ENCODE measurements at places on chromosomes 5 and 9.

- no peak for DNase-seq
These were observed 78.0 kb downstream of the CFAP77 start for GRCh38 chr9:132487980-132488535.

GRCh38 chr9:93860694-93861658 lies 94.2 kb downstream of the BARX1 start:
- DNase-seq, result no peak

DNA sequence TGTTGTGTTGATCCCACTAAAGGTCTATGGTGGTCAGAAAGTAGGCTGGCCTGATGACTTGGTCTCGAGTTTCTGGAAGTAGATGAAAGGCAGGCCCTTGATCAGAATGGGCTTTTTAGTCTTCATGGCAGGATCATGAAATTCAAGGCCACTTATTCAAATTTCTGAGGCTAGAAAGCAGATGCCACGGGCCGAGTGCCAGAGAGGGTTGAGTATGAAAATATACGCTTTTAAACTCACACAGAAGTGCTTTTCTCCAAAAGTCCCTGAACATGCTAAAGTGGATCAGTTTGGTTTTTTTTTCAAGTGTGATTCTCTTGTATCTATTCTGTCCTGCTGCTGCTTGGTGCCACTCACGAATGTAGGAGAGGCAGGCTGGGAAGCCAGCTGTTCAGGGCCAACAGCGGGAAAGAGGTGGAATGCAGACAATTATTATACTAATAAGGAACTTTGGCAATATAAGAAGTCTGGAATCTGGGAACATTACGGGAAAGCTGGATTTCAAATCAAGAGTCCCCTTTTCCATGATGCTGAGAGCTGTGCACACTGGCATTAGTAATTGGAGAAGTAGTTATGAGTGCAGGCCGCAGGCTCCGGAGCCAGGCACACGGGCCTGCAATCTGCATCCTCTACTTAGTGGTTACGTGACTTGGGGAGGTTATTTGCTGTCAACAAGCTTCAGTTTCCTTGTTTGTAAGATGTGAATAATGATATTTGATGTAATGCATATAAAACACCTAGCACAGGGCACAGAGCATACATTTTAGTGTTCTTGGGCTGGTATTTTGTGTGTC lies 95.8 kb downstream of the LMNB1 start:
- DNase-seq, result no peak

GRCh38 chr9:95090871-95091577 lies 226.5 kb downstream of the FANCC start:
- DNase-seq, result no peak

DNA sequence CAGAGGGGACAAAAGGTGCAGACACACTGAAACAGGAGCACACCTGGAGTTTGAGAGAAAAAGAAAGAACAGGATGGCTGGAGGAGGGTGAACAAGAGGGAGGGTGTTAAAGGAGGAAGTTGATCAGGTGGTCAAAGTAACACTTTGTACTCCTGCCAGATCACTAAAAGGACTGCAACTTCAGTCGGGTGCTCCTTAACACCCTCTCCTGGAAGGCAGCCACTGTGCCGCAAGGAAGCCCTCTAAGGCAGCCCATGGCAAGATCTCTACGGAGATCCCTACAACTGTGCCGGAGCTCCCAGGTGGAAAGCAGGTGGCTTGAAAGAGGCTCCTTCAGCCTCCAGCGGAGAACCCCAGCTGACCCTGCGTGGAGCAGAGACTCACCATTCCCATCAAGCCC lies 124.4 kb upstream of the MSX2 start:
- DNase-seq, result no peak

DNA sequence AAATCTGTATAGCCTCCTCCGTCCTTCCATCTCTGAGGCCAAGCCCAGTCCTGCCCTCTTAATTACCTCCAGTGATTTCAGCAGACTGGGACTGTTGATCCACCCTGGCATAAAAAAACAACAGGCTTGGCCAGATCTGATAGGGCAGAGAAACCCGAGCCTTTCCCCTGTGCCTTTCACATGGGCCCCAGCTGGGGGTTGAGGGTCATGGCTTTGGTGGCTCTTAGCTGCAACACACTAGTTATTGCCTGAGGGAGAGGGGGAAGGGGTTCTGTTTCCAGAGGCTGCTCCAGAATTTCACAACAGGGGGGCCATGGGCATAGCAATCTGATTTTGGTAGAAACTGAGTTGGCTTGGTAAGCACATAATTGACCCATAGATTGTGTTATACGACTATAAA lies 21.2 kb upstream of the PANK3 start:
- DNase-seq, result no peak

DNA sequence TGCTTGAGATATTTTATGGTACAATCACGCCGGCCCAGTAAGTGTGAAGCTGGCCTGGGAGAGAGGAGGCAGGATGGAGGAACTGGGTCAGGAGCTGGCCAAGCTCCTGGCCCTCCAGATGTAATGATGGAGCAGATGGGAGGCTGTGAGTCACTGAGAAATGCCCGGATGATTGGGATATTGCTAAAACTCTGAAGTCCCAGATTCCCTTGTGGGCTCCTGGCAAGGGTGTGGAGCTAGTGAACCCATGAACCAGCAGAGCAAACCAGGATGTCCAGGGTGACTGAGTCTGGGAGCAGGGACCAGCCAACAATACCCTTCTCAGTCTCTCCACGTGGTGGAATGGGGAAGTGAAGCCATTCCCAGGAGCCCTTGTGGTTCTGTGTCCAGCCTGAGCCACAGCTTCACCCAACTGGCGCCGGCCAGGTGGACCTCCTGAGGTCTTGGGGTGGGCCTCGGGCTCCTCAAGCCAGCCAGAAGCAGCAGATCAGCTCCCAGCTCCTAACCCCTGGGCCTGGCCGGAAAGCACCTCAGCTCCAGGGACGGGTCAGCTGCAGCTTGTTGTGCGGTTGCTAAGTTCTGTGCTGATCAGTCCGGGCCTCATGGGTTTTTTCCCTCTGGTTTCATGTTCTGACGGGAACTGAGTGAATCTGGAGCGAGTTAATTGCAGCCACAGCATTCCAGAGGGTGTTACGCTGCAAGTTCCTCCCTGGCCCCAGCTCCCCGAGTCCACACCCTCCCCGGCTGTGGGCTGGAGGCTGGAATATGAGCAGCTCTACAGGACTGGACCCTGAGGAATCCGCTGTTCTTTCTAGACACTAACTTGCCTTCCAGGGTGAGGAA lies 37.6 kb downstream of the DUSP1 start:
- no peak for DNase-seq

DNA sequence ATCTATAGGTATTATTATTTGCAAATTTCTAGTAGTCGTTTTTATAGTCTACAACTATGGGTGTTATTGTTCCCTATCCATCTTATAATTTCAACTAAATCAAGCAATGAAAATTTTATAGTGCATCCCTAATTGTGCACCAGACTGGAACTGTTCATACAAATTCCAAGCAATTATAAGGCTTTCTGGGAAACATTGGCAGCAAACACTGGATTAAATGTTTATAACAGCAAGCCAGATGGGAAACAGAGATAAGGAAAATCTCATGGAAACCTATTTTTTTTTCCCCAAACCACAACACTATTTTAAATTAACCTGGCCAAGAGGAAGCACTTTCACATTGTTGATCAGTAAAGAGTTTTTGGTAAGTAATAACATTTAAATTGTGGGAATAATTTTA lies 524.3 kb downstream of the RASEF start:
- DNase-seq, result no peak

DNA sequence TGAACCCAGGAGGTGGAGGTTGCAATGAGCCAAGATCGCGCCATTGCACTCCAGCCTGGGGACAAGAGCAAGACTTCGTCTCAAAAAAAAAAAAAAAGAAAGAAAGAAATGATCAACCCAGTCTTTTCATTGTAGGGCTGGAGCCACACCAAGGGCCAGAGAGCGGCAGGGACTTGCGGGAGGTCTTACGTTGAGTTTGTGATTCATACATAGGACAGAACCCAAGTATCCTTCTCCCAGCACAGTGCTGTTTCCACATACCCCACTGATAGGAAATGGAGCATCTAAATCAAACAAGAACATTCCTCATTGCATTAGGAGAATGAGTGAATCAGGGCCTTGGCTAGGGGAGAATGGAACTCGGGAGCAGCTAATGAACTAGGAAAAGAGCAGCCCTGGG lies 3.5 kb upstream of the TNIP1 start:
- DNase-seq, result no peak

GRCh38 chr5:55853818-55854217 lies 2.7 kb downstream of the IL31RA start:
- no peak for DNase-seq

GRCh38 chr9:5630081-5630507 lies 1.2 kb downstream of the RIC1 start:
- peak; percentile 12 for DNase-seq

DNA sequence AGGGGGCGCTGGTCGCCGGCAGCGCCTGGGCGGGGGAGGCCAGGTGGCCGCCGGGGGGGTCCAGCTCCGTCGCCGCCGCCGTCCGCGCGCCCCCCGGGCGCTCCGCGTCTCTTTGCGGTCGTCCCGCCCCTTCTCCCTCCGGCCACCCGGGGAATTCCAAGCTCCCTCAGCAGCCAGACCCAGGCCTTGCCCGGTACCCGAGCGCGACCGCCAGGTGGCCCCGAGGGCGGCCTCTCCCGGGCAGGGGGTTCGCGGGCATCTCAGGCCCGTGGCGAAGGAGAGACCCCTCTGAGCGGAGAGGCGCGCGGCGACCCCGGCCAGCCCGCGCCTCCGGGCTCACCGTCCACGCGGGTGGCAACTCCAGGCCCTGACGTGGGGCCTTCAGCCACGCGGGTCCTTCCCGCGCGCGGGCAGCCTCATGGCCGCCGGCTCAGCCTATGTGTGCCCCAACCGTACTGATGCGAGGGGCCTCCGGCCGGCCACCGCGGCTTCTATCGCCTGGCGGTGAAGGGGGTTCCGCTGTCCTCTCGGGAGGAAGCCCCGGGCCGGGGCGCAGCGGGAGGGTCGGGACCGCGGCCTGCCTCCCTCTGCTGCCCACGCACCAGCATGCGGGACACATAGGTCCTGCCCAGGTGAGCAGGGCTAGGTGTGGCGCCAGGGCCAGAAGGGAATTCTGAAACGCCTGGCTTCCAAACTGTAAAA lies 529 bp upstream of the NRARP start:
- DNase-seq, result peak; percentile 82

- no peak for DNase-seq
These were observed 70.5 kb downstream of the MLLT3 start for GRCh38 chr9:20551835-20552234.

- DNase-seq, result no peak
These were observed 96.9 kb downstream of the OLFM1 start for GRCh38 chr9:135184181-135185053.

GRCh38 chr9:110308633-110309038 lies 29.0 kb downstream of the TXNDC8 start:
- no peak for DNase-seq

DNA sequence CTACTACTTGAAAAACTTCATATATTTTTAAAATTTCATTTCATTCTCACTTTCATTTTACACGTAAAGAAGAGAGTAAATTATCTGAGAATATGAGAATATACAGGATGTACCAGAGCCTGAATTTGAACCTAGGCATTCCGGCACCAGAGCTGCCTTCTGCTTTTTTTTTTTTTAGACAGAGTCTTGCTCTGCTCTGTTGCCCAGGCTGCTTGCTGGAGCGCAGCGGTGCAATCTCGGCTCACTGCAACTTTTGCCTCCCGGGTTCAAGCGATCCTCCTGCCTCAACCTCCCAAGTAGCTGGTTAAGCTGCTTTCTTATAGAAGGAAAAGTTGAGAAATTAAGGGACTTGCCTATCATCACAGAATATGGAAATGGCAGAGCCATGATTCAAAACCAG lies 540.1 kb downstream of the EBF1 start:
- no peak for DNase-seq

DNA sequence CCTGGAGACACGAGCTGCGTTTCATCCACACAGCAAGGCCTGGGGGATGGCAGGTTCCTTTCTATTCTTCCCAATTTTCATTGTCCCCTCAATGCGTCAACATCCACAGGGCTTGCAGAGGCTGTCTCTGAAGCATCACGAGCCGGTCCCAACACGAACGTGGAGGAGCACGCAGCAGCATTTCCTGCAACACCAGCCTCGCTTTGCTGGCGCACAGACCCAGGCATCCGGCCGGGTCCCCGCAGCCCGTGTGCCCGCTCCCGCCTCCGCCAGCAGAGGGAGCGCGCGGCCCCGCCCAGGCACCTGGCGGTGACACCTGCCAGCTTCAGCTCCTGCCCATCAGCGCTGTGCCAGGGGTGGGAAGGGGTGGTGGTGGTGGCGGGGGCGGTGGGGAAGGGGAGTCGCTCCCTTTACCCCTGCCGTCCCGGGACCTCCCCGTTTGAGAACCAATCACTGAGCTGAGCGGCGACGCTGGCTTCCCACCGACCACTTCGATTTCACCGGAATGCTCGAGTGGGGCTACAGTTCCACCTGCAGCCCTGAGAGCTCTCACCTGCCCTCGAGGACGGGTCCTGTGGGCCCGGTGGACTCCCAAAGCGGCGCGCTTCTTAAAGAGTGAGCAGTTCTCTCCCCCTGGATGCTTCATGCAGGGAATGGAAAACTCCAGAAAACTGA lies 464.5 kb downstream of the ICE1 start:
- peak; percentile 15 for DNase-seq

GRCh38 chr9:3846573-3846972 lies 320.8 kb upstream of the RFX3 start:
- DNase-seq, result no peak

DNA sequence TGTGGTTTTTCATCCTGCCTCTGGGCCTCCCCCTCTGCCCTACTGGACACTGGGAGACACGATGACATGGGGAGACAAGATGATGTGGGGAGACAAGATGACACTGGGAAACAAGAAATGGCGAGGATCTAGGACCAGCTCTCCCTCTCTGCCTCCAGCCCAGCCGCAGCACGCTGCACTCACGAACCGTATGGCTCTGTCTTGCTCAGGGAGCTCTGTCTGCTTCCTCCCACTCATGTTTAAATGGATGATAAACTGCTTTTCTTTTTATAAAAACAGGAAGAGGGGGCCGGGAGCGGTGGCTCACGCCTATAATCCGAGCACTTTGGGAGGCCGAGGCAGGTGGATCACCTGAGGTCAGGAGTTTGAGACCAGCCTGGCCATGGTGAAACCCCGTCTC lies 73.7 kb downstream of the SPATA31D1 start:
- DNase-seq, result no peak

DNA sequence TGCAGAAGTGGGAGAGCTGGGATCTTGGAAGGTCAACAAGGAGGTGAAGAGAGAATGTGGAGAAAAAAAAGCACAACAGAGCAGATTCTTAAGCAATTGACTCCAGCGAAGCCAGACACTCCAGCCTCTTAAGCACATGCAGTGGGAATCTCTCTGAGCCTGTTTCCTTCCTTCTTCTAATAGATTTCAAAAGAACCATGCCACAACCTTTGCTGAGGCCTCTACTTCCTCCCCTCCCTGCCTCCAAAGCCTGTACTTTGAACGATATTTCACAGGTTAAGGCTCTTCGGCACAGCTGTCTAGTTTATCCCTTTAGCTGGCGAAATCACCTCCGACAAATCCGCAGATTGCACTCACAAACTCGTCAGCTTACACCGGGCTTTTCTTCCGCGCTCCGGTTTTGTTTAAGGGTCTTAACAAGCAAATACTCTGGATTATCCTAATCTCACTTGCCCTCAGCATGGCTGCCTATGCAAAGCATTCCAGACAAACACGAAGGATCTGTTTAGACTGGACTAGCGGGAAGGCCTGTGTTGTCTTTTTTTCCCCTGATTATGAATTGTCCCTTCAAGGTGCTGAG lies 211.6 kb upstream of the PANK3 start:
- no peak for DNase-seq

GRCh38 chr5:14399054-14399692 lies 182.4 kb upstream of the OTULINL start:
- DNase-seq, result no peak

Measured in neuronal stem cell (in vitro differentiated cells).